ENCODE measurements at places on chromosomes 3 and 15. TPM values are rescaled to one million over a fixed set of nuclear protein-coding genes. Genes with fewer than 3 reads are reported as not detected.

GRCh38 chr3:68408626-68409025 is 523.7 kb downstream of the TAFA4 start:
- no peak for DNase-seq

DNA sequence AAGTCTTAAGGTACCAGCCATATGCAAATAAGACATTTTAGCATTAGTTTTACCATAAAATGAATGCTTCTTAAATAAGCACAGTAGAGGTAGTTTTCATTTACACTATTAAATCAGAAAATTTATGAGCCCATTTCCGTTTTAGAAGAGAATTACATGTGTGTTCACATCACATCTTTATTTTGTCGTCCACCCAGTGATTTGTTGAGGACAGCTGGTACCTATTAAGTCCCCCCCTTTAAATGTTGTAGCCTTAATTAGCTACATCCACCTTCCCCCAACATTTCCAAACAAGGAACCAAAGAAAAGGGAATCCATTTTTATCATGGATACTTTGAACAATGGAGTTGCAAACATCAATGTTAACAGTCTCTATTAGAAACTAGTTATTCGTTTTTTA is 6.8 kb downstream of the IL17RD start:
- DNase-seq, result no peak

- DNase-seq, result no peak
Observed at GRCh38 chr15:62969442-62970089, 73.0 kb upstream of the TPM1 start.

DNA sequence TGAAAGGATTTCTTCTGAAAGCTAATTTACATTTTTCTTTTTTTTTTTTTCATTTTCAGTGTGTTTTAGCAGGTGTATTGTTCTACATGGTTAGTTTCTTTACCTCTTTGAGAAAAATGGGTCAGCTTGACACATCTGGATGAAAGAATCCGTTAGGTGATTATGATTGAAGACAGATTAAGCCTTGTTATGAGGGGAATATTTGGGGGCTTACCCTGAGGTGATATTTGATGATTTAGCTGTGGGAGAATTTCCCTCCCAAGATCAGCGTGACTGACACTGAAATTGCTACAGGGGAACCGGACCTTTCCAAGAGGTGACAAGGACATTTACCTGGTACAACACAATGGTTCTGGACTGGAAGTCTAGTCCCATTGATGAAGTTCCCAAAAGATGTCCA is 147.5 kb downstream of the NFKBIZ start:
- DNase-seq, result no peak

GRCh38 chr15:74128785-74129585 is 1.4 kb upstream of the ISLR2 start:
- no peak for DNase-seq

DNA sequence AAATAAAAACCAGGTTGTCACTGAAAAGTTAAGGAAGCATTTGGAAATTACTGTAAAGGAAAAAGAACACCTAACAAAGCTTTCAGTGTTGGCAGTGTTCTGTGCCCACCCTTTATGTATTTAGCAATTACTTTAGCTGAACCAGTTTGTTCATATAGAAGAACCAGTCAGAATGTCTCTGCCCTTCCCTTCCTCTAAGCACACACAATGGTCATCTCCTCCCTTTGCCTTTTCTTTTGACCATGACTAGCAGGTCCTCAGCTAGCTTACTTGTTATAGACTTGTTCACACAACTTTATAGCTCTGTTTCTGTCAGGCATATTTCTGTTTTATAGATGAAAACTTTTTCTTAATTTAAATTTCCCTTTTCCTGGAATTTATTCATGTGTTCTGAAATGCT is 59.6 kb downstream of the AKAP13 start:
- DNase-seq, result no peak

DNA sequence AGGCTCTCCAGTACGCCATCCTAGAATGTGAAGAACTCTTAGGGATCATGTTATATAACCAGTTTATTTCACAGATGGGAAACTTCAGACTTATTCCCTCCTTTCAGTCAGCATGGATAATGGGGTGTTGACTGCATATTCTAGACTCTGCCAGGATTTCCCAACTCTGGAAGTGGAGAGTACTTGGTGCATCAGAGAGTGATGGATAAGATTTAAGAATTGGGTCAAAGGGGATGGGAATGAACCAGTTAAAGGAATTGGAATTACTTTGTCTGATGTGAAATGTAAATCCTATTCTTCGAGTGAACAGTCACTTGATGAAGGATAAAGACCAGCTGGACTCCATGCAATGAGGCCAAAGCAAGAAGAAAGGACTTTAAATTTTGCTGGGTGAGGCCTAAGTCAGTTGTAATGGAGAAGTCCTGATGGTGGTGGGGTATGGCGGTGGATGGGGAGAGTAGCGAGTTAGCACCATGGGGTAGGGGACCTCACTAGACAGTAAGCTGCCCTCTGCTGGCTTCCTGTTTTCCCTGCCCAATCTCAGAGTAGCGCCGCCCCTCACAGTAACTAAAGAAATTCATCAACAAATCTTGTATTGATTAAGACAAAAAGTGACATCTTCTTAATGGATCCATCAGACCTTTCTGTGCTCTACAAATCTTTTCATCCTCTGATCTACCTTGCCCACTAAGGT is 7.3 kb upstream of the CACNA1D start:
- DNase-seq, result no peak

DNA sequence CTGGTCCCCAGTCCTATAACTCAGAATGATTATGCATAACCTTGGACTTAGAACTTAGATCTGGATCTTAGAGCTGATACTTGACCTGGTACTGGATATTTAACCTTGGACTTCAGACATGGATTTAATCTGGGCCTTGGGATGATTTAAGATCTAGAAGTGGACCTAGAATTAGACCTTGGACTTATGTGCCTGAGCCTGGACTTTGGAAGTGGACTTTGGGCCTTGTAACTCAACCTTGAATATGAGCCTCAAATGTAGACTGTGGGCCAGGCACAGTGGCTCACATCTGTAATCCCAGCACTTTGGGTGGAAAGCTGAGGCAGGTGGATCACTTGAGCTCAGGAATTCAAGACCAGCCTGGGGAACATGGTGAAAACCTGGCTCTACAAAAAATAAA is 46.1 kb downstream of the ZNF589 start:
- DNase-seq, result no peak

DNA sequence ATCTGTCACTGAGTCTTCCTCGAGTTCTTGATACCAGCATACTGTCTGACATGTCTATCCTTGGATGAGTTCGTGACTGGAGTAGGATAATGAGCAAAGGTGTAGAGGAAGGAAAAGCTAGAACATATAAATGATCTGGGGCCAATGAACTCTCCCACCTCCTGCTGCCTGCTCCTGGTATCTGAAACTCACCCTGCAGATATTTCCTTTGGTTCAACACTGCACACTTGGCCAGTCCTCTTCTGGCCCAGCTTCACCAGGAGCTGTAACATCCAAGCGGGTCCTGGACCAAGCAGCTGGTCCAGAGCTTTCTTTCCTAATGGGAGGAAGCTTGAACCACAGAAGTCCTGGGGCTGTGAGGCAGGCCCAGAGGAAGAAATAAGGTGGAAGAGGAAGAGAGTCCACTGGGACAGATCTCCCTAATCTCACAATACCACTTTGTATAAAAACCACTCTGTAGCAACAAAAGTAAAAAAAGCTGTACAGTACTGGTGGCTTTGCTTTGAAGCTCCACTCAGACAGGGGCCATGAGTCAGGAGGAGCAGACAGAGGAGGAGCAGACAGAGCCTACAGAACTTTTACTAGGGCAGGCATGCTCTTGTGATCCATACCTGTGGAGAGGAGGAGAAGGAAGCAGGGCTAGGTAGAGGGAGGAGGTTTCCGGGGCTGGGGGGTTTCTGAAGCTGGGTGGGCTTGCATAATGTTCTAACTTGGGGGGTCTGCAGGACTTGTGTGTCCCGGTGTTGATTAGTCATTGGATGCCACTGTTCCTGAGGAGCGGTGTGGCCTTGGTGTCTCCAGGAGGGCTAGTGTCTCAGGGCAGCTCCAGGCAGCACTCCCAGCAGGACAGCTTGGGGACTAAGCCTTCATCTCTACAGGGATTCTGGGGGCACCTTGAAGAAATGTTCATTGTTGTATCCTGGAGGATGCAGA is 166.9 kb downstream of the ABHD5 start:
- DNase-seq, result no peak

The MAP1A gene
- 14.3 TPM for total RNA-seq

The CYP1A1 gene
- 0.69 TPM for total RNA-seq
